ENCODE measurements at places on chromosomes 12 and 14. TPM values are rescaled to one million over a fixed set of nuclear protein-coding genes. Genes with fewer than 3 reads are reported as not detected.

The ST8SIA1 gene
- 0.39 TPM for total RNA-seq

The LRP1-AS gene
- not detected for total RNA-seq

The OSBPL8 gene
- total RNA-seq: 87.9 TPM

The FAM90A1 gene
- 0.14 TPM for total RNA-seq

The KSR2 gene
- total RNA-seq: 0.05 TPM

The TAS2R46 gene
- total RNA-seq: 1.3 TPM

The GYS2 gene
- 0.07 TPM for total RNA-seq

The EFS gene
- not detected for total RNA-seq

The TPPP2 gene
- total RNA-seq: not detected

The BMAL2 gene
- total RNA-seq: 59.6 TPM

The FZD10 gene
- not detected for total RNA-seq

The MAP3K9 gene
- total RNA-seq: 5.5 TPM

The RPL10L gene
- not detected for total RNA-seq

The DDX11 gene
- total RNA-seq: 152 TPM

The SMARCC2 gene
- 136 TPM for total RNA-seq

The HOTAIR gene
- total RNA-seq: not detected

The DCN gene
- not detected for total RNA-seq

The LALBA gene
- not detected for total RNA-seq

The KIF5A gene
- total RNA-seq: 3.4 TPM

The ACSS3 gene
- not detected for total RNA-seq

The PIGH gene
- total RNA-seq: 21.8 TPM

The MYF5 gene
- total RNA-seq: not detected

The GXYLT1 gene
- 9.8 TPM for total RNA-seq

The OR6C2 gene
- total RNA-seq: not detected

The ANKS1B gene
- total RNA-seq: 0.76 TPM

The HSPB8 gene
- not detected for total RNA-seq

The GRIP1 gene
- not detected for total RNA-seq

The ARHGAP9 gene
- total RNA-seq: 106 TPM

The CLEC6A gene
- not detected for total RNA-seq

The AMHR2 gene
- not detected for total RNA-seq

The HPD gene
- not detected for total RNA-seq

The PAN2 gene
- 28.7 TPM for total RNA-seq

The ZBTB42 gene
- 5.4 TPM for total RNA-seq

The CCDC59 gene
- 84.1 TPM for total RNA-seq

The TSPAN11 gene
- not detected for total RNA-seq

The KLRB1 gene
- total RNA-seq: not detected

The ZFC3H1 gene
- 72.5 TPM for total RNA-seq

The MYF6 gene
- total RNA-seq: not detected

The BEGAIN gene
- total RNA-seq: 3.4 TPM

The RNASE3 gene
- total RNA-seq: not detected

The MIP gene
- total RNA-seq: not detected

The C12orf54 gene
- total RNA-seq: not detected
